ENCODE measurements at places on chromosomes 2 and 18. TPM values are rescaled to one million over a fixed set of nuclear protein-coding genes. Genes with fewer than 3 reads are reported as not detected.
A peak's percentile ranks its signal among the peaks of the same experiment; 100 is the strongest.

DNA sequence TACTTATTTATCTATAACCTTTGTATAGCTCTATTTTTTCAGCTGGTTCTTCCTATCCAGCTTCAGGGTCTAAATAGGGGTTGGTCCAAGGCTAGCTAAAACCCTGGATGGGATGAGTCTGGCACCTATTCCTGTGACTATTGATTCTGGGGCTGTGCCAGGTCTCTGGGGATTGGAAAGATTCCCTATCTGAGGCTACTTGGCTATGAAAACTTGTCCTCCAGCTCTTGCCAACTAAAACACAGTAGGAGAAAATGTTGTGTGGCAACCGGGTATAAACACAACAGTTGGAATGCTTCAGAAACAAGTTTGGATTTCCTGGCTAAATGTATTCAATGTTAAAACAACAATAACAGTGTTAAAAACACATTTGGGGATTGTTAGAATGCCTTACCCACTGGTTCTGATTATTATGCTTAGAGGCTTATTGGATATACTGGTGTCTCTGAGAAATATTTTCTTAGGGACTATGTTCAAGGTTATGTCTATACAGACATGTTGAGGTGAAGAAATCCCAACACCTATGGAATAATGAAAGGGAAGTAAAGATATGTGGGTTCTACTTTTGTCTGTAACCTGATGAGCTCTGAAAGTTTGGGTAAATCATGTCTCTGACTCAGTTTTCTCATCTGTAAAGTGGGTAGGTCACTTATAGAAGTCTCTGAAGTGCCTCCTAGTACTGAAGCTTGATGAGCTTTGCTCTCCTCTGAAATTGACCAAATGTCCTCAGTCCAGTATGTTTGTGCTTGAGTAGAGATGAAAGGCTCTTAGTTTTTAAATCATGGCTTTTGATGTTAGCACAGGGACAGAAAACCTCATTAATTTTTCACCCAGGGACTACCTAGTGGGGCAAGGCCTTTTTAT, 460.7 kb downstream of the MTX2 start:
- DNase-seq, result peak; percentile 58

DNA sequence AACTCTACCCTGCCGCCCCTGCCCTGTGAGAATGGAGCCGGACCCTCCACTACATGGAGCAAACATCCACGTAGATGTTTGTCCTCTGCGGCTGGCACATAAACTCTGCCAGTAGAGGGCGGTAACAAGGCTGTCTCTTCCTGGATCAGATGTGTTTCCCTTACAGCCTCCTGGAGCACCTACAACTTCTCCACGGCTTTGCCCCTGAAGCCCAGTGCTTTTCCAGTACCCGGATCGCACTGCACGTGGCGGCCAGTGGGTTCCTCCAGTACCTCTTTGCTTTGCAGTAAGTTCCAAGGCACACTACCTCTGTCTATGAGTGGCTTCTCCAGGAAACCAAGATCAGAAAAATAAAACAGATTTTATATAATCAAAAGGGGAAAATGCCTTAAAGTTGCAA, 651.3 kb downstream of the DCDC2C start:
- DNase-seq, result no peak

GRCh38 chr18:10379522-10379921, 74.9 kb upstream of the APCDD1 start:
- DNase-seq, result no peak

DNA sequence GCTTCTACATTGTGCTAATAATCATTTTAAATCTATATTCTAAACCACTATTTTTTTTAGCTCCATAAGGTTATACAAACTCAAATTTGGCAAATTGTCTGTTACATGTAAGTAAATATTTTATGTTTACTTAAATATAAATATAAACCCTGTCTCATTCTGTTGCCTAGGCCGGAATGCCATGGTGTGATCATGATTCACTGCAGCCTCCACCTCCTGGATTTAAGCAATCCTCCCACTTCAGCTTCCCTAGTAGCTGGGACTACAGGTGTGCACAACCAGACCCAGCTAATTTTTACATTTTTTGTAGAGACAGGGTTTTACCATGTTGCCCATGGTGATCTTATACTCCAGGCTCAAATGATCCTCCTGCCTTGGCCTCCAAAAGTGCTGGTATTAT, 124.7 kb downstream of the MEIS1 start:
- DNase-seq, result no peak

GRCh38 chr18:11091746-11092145, 57.6 kb downstream of the PIEZO2 start:
- DNase-seq, result no peak

- no peak for DNase-seq
These were observed 1631.3 kb downstream of the DPP10 start for GRCh38 chr2:116073731-116074130.

DNA sequence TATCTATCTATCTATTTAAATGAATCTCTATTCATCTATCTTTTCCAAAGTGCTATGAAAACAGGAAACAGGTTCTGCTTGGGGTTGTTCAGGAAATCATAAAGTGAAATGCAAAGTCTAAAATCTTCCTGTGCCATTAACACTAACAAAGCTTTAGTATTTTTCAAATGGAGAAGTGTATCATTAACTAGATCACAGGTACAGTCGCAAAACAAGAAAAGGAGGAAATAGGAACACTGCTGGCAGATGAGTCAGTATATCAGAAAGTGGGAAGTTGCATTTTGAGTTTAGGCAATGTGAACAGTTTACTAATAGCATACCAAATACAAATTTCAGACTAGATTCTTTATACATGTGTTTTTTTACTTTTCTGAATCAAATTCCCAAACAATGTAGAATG, 888.5 kb upstream of the FSHR start:
- DNase-seq, result no peak

DNA sequence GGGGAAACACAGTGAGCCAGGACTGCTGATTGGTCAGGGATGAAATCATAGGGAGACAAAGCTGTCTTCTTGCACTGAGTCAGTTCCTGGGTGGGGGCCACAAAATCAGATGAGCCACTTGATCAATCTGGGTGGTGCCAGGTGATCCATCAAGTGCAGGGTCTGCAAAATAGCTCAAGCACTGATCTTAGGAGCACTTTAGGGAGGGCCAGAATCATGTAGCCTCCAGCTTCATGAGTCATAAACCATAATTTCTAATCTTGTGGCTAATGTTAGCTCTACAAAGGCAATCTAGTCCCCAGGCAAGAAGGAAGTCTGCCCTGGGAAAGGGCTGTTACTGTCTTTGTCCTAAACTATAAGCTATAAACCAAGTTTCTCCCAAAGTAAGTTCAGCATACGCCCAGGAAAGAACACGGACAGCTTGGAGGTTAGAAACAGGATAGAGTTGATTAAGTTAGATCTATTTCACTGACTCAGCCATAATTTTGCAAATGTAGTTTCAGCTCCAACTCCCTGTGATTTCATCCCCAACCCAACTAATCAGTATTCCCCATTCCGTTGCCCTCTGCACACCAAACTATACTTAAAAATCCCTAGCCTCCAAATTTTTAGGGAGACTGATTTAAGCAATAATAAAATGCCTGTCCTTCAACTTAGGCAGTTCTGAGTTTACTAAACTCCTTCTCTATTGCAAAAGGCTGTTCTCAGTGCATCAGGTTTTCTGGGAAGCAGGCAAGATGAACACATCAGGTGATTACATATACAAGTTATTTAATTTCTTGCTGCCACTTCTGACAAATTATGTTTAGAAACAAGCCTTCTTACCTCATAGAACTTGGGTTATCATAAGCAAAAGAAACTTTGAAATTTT, 226.9 kb upstream of the SPOPL start:
- no peak for DNase-seq

- DNase-seq, result no peak
These were observed 179.4 kb downstream of the ALPK2 start for GRCh38 chr18:58449464-58449863.

- DNase-seq, result no peak
These were observed 566.2 kb downstream of the GALR1 start for GRCh38 chr18:77815666-77816338.

GRCh38 chr2:20018601-20019152, 6.2 kb upstream of the MATN3 start:
- no peak for DNase-seq

DNA sequence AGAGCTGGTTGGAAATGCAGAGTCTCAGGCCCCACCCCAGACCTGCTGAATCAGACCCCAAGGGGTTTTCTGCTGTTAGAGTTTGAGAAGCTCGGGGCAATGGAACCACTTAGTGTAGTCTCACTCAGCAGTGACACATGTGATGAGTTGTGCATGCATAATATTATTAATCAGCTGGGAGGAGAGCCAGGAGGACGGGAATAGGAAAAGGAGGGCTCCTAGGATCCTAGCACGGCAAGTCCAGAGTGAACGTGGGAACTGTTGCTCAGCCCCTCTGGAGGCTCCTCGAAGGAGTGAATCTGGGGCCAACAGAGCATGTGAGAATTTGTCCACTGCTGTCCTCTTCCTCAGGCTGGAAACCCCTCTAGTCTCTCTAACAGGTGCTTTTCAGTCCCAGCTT, 87.1 kb downstream of the HS1BP3 start:
- DNase-seq, result no peak

- DNase-seq, result no peak
These were observed 73.1 kb upstream of the RMDN2 start for GRCh38 chr2:37851828-37852584.

DNA sequence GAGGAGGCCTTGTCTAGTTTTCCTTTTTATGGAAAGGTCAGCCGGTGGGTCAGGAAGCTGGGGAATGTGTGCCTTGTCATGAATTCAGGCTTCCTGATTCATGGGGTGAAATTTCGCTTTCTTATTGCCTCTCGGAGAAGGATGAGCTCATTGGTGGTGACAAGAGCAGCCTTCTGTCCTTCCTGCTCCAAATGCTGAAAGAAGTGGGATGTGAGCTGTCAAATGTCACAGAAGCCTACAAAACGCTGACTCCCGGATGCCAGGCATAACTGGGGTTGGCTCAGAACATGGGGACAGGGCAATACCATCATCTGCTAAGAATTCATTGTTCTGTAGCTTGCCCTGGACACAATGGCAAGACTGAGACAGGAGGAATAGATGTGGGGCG, 55.8 kb upstream of the FAM136A start:
- DNase-seq, result no peak

- no peak for DNase-seq
These were observed 402 bp downstream of the OSGEPL1 start for GRCh38 chr2:189762229-189762550.

DNA sequence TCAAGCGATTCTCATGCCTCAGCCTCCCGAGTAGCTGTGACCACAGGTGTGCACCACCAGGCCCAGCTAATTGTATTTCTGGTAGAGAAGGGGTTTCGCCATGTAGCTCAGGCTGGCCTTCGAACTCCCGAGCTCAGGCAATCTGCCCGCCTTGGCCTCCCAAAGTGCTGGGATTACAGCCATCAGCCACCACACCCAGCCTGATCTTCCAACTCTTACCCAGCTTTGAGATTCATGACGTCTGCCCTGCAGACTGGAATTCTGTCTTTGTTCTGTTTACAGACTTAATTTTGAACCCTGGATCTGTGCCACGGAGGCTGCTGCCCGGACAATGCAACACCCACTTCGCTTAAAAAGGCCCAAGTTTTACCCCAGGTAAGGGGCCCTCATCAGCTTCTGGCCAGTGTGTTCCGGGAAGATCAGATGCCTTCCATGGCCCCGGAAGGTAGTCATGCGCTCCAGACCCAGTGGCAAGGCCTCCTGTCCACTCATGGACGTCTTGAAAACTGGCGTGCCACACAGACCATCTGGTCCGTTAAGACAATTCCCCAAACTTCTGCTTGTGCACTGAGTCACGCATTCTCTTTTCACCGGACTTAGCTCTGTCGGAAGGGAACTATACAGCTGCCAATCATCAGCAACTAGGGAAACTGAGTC, 5.5 kb downstream of the PXDN start:
- no peak for DNase-seq

DNA sequence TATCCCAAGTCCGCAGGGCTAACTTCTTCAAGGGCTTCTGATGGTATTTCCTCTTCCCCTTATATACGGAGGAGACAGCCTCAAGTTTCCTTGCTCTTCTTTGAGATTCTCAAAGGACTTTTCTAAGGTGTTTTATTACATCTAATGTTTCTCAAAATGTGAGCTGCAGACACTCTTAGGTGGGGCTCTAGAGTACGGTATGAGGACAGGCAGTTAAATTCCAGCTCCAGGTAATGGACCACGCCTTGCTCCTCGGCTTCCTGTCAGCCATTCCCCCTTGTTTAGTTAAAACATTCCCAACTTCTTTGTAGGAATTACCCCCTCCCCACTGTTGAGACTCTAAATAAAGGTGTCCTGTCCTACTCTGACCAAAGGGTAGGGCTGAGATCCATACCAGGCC, 131.9 kb downstream of the IRS1 start:
- no peak for DNase-seq

DNA sequence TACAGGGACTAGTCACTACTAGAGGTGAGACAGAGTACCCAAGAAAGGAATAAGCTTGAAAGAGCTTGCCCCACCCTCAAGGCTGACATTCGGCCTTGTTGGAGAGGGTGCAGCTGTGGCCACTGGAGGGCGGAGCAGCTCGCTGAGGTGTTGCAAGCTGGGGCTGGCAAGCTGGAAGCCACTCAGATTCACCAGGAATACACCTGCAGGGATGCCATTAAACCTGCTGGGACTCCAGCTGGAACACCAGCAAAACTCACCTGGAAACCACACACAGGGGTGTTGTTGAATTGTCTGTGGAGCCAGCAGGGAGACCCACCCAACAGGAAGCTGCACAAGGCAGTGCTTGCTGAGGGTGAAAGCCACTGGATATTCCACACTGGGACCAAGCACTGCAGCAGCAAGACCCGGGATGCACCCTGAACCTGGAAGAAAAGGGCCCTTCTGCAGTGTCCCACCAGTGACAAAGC, 26.1 kb downstream of the KCTD18 start:
- DNase-seq, result no peak

DNA sequence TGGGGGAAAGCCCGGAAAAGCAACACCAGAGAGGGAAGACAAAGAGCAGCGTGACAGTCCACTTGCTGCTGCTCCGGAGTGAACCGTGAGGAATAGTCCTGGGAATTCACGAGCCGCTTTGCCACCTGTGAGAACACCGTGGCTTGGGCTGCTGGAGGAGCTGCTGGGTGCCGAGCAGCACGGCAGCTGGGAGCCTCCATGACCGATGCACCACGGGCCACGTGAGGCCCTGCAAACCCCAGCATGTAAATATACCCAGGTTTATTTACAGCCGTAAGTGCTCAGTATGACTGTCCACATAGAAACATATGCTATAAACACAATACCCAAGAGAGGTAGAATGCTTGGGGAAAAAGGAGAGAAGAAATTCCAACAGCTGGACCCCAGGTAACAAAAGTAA, 65.1 kb downstream of the SMIM21 start:
- no peak for DNase-seq

Gene MERTK
- 61.3 TPM for total RNA-seq

Gene CROCC2
- 0.13 TPM for total RNA-seq

Gene FOXD4L1
- 0.27 TPM for total RNA-seq

Gene DSG1
- total RNA-seq, result not detected

Gene ARL5A
- total RNA-seq, result 95.9 TPM

Gene MC5R
- not detected for total RNA-seq

Gene ATOH8
- total RNA-seq, result 68.5 TPM

Gene CABYR
- 4.2 TPM for total RNA-seq

Gene CTDP1
- 19.8 TPM for total RNA-seq

Gene DAW1
- 0.88 TPM for total RNA-seq

Gene KIF5C
- 3.4 TPM for total RNA-seq

Gene PTPRN
- not detected for total RNA-seq

All from aorta (tissue), 5 donors.